ENCODE measurements at places on chromosomes 3 and 15.

- DNase-seq = no peak
Measured at GRCh38 chr15:86797135-86797534, 717.5 kb downstream of the AGBL1 start.

GRCh38 chr3:151262871-151263525 is 15.3 kb downstream of the P2RY14 start:
- DNase-seq = no peak

- DNase-seq = no peak
Measured at GRCh38 chr3:45593708-45594601, 596 bp upstream of the LIMD1 start.

DNA sequence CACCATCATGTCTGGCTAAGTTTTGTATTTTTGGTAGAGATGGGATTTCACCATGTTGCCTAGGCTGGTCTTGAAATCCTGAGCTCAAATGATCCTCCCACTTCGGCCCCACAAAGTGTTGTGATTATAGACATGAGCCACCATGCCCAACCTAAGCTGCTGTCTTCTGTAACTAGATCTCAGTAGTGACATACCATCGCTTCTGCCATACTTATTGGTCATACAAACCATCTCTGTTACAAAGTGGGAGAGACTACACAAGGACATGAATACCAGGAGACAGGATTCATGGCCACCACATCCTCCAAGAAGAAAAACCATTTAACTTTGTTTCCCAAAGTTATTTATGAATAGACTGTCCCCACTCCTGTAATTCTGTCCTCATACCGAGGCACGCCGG is 81.3 kb downstream of the SMAD6 start:
- DNase-seq = no peak

DNA sequence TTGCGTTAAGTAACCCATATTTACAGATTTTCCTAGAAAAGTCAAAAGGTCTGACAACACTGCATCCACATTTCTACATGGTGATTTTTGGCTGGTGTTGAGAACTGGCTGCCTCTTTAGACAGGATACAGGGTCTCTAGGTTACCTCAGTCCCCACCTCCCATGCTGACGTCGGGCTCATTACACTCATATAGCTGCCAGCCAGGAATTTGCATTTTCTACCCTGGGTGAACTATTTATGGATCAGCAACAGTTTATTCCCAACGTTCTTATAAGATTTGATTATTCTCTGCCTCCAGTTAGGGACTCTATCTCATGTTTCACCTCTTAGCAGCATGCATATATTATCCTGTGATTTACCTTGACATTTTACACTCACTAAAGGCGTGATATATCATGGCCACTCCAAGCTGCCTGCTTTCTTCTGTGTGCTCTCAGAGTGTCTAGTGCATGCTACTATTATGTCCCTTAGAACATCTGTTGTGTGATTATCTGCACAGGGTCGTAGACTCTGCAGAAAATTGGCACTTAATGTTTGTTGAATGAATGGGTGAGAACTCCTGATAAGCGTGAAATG is 49.0 kb downstream of the CLDN11 start:
- DNase-seq = no peak

DNA sequence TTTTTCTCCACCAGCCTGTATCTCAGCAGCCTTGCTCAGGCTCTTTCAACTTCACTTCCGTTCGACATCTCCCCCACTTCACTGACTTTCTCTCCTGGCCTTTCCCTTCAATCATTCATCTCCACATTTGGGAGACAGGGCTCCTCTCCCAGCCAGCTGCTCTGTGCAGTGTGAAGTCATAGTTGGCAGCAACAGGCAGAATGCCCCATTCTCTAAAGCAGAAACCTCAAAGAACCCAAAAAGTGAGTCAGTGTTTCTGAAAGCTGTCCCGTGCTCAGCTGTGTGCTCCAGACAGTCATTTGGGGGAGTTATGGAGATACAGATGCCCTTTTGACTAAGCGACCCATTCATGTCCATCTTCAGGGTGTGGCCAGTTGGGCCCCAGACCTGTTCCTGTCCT is 54.3 kb downstream of the NTRK3 start:
- DNase-seq = no peak

- peak; percentile 88 for DNase-seq
Measured at GRCh38 chr15:74614744-74615507, 710 bp upstream of the CLK3 start.

- DNase-seq = no peak
Measured at GRCh38 chr3:94416768-94417167, 353.9 kb downstream of the NSUN3 start.
